ENCODE measurements at places on chromosomes 3 and 15. TPM values are rescaled to one million over a fixed set of nuclear protein-coding genes. Genes with fewer than 3 reads are reported as not detected.

- DNase-seq: no peak
Observed at GRCh38 chr3:189626286-189626685, 4.9 kb upstream of the TP63 start.

GRCh38 chr3:62975566-62975965 is 100.3 kb upstream of the CADPS start:
- no peak for DNase-seq

DNA sequence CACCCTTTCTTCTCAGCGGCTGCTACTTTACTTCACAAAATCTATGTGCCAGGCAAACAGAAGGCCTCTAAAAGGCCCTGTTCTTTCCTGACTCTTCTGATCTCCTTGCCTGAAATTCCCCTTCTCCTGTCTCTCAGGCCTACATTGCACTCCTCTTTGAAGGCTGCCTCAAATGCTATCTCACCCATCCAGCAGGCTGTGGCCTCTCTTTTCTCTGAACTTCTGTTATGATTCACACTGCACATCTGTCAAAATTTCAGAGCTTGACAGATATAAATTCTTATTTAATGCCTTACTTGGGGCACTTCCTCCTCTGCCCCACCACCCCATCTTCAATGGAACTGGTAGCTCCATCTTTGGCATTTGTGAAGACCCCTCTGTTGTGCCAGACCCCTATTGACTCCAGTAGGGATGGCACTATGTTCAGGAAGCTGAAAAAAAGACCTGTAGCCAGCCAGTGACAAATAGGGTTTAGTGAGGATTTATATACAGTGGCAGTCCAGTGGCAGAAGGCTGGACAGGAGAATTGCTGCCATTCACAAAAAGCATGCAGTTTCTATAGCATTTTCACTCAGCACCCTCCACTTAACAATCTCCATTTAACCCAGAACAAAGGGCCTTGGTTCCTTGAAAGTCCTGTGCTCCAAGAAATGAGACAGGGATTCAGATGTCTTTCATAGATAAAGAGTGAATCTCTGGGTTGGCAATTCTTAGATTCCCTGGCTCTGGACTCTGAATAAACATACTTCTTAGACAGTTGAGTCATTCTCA is 415.8 kb upstream of the GRM7 start:
- DNase-seq: no peak

- DNase-seq: no peak
Observed at GRCh38 chr3:130950641-130951040, 56.8 kb downstream of the ATP2C1 start.

DNA sequence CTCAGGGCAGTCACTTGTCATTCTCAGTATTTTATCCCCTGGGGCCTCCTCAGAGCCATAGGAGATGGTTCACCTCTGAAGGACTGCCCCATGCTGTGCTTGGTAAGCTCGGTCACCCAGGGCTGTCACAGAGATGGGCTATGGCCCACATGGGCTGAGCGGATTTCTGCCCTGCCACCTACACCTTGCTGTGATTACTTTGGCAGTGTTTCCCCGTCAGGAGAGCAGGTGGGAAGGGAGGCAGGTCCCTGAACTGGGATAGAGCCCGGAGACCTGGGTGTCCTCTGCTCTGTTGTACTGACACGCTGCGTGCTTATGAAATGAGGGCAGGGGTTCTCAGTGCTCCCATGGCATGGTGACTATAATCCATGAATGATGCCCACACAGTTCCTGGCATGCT is 48.9 kb downstream of the APBA2 start:
- DNase-seq: no peak

The SPTBN5 gene
- 2.2 TPM for total RNA-seq

The ANKRD34C gene
- 0.72 TPM for total RNA-seq

The LIPH gene
- 2.2 TPM for total RNA-seq

Data from umbilical cord (tissue), 2 donors.